ENCODE measurements at places on chromosomes 4 and X.

- DNase-seq = no peak
Measured at GRCh38 chr4:85772470-85772869, 297.5 kb downstream of the ARHGAP24 start.

GRCh38 chr4:38493066-38493465, 170.9 kb upstream of the KLF3 start:
- no peak for DNase-seq

GRCh38 chr4:128481752-128482480, 194.3 kb upstream of the PGRMC2 start:
- DNase-seq = no peak

DNA sequence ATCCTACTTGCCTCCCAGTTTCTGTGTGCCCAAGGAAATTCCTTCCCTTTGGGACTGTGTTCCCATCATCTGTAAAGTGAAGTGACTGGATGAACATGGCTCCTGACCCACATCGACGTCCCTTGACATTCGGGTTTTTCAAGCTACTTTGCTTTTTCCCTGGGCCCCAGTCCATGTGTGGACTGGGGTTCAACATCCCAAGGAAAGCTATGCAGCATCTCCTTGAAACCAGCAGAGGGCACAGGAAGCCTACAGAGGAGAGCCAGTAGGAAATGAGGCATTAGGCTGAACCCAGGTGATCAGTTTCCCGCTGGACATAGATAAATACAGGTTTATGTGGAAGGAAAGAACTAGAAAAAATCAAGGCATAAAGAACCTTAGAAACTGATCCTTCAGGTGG, 145.1 kb upstream of the ARHGEF9 start:
- peak; percentile 26 for DNase-seq

DNA sequence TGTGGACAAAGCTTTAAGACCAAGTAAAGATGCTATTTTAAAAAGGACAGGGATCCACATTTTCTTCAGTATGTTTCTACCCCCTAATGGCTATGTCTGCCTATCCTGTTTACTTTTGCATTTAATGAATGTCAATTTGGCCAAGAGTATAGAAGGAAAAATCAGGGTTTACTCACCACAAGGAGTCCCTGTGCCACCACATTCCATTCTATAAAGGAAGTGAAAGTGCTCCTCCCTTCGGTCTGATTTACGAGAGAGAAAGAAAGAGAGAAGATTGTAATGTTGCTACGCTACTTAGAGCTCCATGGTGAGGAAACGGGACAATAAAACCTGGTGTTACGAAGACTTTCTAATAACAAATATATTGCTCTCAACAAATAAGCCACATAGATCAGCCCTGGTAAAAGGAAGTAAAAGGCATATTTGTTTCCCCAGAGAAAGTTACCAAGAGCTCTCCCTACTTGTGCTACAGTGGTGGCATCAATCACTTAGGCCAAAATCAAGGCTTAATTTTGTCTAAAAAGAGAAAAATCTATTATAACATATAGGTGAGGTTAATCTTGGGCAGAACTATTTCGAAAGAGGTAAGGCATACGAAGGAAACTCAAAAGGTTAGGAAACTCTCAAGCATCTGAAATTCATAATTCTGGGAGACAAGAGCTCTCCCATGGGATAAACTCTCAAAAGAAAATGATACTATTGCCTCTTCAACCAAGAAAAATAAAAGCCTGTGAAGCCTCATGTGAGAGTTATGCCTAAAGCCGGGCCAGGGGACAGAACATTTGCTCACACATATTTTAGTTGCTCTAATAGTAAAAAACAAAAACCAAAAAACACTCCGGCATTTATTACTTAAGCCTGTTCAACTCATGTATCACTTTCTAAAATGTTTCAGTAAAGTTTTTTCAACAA, 29.5 kb downstream of the TAPT1 start:
- peak; percentile 26 for DNase-seq

GRCh38 chrX:97616883-97617530, 733.3 kb downstream of the RPA4 start:
- DNase-seq = no peak

DNA sequence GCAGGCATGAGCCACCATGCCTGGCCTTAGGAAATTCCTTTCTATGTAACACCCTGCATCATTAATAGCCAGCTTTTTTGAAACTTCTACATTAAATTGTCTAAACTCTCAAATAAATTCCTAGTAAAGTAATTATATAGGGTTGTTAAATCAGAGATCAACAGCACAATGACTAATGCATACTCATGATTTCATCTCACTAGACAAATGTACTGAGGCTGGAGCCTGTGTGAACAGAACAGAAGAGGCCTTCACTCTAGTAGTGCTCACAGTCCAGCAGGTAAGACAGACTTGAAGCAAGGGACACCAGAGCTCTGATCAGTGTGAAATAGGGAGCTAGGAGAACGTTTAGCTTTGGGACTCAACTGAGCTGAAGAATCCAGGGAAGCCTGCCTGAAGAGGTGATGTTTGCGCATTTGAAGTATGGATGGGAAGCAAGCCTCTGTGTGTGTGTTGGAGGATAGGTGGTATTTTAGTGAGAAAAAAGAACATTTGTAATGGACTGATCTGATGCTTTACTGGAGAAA, 3.9 kb downstream of the ZFP42 start:
- no peak for DNase-seq

GRCh38 chrX:72683631-72684030, 30.5 kb downstream of the PHKA1 start:
- no peak for DNase-seq

DNA sequence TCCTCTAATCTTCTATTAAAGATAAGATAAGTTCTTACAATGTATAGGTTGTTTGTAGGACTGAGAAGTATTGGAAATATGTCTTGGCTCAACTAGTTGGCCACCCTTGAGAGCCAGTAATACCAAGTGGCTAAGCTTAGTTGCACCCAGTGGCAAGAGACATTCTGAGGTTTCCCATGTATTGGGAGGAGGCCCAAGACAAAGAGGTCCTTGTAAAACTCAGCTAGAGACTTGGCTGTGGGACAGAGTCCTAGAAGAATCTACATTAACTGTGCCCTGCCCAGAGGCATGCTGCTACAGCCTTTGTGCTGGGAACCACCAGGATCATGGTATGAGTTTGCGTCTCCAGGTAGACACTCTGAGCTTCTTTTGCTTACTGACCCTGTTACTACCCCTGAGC, 41.9 kb upstream of the SLC4A4 start:
- DNase-seq = no peak

GRCh38 chr4:139815778-139816601, 150.4 kb downstream of the MGST2 start:
- peak; percentile 74 for DNase-seq

GRCh38 chr4:156870131-156870530, 101.5 kb downstream of the PDGFC start:
- DNase-seq = no peak

DNA sequence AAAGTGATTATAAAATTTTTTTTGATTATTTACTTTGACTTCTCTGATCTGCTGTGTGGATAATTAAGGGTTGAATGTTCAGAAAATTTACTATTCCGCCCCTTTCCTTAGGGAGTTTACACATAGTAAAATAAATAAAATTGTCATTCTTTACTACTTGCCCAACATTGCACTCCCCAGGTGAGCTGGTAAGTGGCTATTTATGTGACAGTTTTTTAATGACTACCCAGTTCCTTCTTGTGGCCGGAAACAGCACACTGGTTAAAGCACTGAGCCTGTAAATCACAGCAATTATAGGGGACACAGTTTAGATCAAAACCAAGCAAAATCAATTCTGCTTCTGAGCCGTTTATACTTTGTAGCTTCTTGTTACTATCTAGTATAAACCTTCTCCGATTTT, 158.1 kb downstream of the FHIP1A start:
- no peak for DNase-seq

DNA sequence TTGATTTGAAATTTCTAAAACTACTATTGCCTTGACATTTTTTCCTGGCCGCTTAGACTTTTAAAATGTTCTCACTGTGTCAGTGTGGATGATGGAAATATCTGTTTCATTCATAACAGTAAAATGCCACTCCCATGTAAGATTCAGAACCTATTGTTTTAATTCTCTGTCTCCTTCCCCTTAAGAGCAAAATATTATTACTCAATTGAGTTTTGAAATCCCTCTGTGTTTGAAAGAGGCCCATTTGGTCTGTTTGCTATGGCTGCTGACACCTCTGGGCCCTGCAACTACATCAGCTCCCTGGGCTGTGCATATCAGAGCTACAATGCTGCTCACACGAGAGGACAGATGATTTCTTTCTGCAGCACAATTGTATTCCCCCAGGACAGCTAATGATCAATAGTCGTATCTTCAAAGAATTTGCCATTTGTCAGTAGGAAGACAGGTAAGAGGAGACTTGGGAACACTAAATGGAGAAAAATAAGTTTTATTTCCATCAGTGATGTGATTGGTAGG, 388.0 kb upstream of the GALNT7 start:
- no peak for DNase-seq

- no peak for DNase-seq
Measured at GRCh38 chr4:123349421-123350190, 47.0 kb upstream of the SPRY1 start.

- no peak for DNase-seq
Measured at GRCh38 chrX:136322064-136322463, 21.3 kb downstream of the ADGRG4 start.

- no peak for DNase-seq
Measured at GRCh38 chr4:114729068-114729738, 130.6 kb downstream of the UGT8 start.

GRCh38 chrX:109475174-109475891, 6.6 kb downstream of the GUCY2F start:
- DNase-seq = peak; percentile 79

DNA sequence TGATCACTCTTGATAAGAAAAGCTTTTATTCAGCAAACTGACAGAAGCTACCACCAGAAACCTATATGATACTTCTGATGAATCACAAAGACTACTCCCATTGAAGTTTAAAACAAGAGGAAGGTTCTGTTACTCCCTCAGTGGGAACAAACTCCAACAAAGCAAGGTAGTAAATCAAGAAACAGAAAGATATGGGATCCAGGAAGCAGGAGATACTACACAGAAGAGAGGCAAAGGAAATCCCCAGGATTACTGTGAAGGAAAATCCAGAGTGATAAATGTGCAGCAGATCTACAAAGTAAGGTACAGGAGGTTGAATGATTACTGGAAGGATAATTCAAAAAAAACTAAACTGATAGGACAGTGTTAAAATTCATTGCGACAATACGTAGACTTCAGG, 222.4 kb downstream of the HHIP start:
- DNase-seq = no peak

DNA sequence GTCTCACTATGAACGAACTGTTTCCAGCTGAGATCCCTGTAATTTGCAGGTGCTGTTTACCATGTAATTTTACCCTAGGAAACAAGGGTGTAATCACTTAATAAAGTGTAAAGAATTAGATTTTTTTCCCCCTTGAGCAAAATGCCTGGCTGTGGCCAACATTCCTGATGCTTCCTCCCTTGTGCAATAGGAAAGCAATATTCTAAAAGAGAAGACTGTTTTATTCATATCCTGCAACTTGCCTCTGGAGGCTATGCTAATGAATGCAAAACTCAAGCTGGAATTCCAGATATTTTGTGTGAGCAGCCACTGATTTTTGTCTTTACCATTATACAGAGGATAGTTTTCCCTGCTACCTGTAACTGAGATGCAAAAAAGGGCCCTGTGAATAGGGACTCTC, 98.0 kb downstream of the AWAT2 start:
- no peak for DNase-seq

DNA sequence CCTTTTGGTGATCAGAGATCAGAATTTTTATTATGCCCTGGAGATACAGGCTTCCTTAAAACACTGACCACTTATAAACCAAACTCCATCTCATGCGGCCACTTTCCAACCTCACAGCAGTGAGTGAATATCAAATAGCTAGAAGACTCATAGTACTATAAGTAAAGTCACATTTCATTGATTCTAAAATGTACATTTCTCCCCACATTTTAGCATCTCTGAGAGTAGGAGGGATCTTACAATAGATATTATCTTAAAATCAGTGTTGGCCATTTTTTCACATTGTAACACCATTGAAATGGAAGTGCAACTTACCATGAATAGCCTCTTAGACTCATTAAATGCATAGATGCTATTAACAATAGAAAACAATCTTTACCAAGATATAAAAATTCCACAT, 17.4 kb downstream of the PCYT1B start:
- DNase-seq = no peak

DNA sequence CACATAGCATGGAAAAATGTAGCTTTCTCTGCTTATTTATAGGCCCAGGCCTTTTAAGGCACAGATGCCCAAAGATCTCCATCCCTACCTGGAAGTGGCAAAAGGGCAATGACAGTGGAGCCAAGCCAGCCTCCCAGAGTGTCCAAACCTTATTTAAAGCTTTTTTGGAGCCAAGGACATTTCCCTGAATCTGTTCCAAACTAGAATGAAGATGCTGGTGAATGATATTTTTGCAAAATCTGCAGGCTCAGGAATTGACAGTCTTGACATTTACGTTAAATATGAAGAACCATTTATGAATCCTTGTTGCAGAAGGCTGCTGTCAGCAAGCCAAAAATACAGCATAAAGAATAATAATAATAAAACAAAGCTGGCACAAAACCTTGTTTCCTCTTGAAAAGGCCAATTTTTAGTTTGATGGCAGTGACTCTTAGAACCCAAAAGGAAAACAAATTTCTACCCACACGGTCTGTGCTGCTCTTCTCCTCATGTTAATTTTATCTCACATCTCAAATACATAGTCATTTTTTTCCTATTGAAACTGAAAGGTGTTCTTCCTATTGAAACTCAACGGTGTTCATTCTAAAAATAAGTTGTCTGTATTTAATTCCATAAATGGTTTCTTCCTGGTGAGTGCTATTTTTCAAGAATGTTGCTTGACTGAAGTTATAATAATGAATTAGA, 206.3 kb upstream of the TBL1X start:
- no peak for DNase-seq

- no peak for DNase-seq
Measured at GRCh38 chrX:112527903-112528302, 151.8 kb downstream of the LHFPL1 start.

DNA sequence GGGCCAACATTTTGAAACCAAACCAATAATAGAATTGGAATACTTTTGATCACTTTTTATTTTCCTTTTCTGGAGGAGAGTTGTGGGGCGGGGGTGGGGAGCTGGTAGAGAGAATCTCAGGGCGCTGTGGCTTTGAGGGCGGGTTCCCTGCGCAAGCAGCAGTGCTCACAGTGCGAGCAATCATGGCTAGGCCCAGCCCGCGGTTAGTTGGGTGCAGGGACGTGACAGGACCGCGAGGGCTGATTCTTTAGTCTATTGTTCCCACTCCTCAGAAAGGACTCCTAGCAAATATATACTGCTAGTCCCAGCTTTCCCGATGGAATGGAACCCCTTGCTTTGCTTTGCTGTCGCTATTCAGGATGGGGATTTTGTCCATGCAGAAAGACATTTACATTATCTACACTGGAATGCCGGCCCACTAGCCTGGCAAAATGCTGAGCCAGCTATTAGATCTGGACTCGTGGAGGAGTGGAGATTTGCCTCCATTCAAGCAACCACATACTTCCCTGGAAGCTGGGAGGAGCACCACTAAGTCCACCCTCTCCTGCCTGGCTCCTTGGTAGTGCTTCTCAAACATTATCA, 23.9 kb upstream of the APLN start:
- no peak for DNase-seq

DNA sequence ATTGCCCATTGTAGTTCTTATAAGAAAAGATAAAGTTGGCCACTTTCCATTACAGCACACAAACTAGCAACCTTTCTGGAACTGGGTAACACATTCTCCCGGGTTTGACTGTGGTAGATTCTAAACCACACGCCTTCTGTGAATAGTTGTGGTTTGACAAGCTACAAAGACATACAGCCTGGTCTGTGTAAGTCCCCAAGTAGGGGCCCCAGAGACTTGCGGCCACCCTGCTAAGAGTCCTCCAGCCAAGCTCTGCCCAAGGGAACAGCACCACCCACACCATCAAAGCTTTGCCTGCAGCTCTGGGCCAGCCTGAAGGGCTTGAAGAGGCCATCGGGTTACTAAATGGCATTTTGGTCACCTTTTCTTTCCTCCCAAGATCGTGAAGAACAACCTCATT, 203.4 kb downstream of the MAML3 start:
- DNase-seq = peak; percentile 64

All from KBM-7 (cell line).